ENCODE measurements at places on chromosomes 13 and 19.

DNA sequence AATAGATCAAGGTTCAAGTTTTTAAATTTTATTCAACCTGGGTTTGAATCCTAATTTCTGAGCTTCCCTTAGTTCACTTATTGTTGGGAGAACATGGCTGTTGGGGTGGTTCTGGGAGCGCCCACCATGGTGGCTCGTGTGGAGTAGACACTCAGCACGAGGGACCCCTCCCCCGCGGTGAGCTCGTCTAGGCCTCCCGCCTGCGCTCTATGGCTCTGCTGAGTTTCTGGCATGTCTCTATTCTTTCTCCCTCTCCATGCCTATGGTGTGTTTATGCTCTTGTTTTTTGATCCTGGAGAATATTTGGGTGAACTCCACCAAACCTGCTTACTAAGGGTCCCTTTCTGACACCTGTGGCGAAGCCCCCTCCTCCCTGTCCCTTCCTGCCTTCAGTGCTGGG, 1.6 kb upstream of the EPN1 start:
- DNase-seq = no peak

- no peak for DNase-seq
These were observed 10.2 kb upstream of the JSRP1 start for GRCh38 chr19:2266183-2266993.

DNA sequence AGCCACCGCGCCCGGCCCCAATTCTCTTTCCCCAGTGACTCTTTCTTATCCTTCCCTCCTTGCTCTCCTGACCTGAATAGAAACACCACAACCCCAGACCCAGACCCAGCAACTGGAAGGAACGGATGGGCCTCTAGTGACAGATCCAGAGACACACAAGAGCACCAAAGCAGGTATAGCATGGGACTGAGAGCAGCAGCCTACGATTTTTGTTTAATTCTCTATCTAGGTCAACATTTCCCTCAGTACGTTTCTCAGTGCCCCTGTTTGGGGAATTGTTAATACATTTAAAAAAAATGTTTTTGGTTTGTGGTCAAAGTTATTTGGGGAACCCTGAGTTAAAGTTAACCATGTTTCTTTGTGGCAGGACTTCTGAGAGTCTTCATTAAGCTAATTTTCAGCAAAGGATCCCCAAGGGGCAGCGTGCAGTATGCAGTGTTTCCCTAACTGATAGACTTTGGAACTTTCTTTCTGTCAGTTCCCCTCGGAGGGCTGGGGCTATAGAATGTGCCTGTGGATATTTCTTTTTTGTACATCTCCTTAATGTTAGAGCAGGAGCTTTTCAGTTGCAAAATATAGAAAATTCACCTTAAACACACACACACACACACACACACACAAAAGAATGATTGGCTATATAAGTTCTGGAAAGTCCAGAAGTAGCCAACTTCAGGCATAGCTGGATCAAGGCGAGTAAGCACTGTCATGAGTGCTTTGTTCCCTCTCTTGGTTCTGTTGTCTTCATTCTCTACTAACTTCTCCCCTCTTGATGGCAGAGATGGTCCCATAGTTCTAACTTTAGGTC, 6.3 kb downstream of the FXYD5 start:
- no peak for DNase-seq

DNA sequence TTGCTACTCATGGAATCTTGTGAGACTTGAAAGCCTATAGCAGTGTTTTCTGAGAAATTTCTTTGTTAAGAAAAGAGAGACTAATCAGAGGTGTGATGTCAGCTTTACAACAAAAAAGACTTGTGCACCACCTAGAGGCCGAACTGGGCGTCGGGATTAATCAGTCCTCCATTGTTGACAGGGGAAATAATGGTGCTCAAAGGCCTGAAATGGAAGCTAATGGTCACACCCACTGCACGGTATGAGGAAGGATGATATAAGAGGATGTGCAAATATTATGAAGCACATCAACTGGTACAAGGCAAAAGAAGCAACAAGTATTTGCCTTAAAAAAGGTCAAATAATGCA, 480.2 kb upstream of the MIR17HG start:
- DNase-seq = peak; percentile 66

DNA sequence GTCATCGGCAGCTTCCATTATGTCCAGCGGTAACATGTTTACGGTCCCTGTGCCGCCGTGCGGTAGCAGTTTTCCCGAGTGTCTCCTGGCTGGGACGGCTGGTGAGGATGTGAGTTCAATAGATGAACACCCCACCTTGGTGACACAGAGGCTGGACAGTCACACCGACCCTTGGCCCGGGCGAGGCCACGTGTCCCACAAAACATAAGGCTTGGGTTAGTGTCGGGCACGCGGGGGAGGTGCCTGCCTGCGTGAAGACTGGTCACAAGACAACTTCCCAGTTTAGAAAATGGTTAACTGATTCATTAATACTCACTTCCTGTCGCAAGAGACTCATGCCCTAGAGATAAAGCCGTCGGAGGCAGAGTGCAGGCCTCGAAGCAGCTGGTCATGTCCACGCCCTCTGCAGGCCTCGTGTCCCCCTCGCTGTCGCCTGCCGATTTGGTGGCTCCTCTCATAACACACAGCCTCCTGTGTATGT, 17.2 kb downstream of the RASA3 start:
- peak; percentile 72 for DNase-seq

GRCh38 chr19:3830621-3831589, 37.9 kb downstream of the ZFR2 start:
- DNase-seq = no peak

GRCh38 chr13:46951516-46951915, 54.7 kb upstream of the HTR2A start:
- no peak for DNase-seq

DNA sequence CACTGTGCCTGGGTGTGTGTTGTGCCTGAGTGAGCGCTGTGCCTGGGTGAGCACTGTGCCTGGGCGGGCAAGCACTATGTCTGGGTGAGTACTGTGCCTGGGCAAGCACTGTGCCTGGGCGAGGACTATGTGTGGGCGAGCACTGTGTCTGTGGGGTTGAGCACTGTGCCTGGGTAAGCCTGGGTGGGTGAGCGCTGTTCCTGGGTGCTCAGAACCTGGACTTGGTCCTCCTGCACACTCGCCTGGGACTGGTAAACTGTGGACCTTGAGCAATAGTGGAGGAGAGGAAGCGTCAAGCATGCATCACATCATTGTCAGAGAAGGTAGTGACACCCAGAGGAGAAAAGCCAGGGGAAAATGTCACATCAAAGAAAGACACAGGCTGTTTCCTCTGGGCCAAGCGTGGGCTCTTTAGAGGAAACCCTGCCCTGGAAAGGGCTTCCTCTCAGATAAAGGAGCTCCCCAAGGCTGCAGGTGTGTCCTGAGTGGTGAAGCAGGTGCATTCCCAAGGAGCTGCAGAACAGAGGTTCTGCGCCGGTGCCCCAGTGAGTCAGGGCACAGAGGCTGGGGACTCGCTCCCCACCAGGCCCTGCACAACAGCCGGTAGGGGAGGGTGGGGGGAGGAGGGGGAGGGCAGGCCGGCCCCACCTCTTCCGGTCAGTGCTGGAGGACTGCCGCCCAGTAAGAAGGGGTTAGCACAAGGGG, 141.2 kb downstream of the TEX29 start:
- DNase-seq = no peak

DNA sequence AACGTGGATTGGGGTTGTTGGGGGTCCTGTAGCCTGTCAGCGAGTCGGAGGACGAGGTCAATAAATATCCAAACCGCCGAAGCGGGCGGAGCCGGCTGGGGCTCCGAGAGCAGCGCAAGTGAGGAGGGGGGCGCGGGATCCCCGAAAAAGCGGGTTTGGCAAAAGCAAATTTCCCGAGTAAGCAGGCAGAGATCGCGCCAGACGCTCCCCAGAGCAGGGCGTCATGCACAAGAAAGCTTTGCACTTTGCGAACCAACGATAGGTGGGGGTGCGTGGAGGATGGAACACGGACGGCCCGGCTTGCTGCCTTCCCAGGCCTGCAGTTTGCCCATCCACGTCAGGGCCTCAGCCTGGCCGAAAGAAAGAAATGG, 754 bp upstream of the SIX5 start:
- DNase-seq = peak; percentile 83

- no peak for DNase-seq
These were observed 16.3 kb downstream of the ZNF714 start for GRCh38 chr19:21098291-21098690.

GRCh38 chr19:31784671-31785101, 435.4 kb upstream of the TSHZ3 start:
- DNase-seq = no peak

DNA sequence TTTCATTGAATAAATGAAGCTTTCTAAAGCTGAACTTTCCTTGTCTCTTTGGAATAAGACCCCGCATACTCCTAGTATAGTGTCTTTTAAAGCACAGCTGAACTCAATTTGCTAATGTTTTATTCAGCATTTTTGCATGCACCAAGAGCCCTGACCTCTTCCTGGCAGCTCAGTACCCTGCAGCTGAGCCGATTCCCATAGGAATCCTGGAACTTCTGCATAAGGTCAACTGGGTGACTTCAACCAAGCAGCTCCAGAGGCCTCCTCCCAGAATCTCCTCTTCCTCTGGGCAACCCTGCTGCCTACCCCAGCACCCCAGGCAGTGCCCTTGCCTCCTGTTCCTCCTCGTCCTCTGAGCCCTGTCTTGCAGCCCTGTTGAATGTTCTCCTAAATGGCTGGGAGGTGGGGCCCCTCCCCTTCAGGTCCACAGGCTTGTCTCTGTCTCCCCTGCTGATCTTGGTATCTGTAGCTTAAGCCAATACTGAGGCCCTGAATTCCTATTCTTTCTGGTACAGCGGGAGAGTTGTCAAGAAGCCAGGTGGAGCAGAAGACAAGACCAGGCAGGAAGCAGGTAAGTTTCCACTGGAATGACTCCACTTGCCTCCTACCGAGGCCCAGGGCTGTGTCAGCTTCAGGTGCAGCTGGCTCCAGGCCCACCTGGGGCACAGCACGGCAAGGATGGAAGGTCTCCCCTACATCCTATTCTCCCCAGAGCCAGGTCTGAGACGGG, 23.6 kb upstream of the CCDC124 start:
- DNase-seq = no peak

GRCh38 chr13:80469853-80470381, 129.0 kb upstream of the SPRY2 start:
- DNase-seq = peak; percentile 86

GRCh38 chr13:102830646-102831045, 15.2 kb upstream of the ERCC5 start:
- no peak for DNase-seq

GRCh38 chr19:36408101-36408500, 10.3 kb downstream of the ZFP82 start:
- no peak for DNase-seq

GRCh38 chr13:36736119-36736726, 62.4 kb downstream of the SERTM1 start:
- no peak for DNase-seq

DNA sequence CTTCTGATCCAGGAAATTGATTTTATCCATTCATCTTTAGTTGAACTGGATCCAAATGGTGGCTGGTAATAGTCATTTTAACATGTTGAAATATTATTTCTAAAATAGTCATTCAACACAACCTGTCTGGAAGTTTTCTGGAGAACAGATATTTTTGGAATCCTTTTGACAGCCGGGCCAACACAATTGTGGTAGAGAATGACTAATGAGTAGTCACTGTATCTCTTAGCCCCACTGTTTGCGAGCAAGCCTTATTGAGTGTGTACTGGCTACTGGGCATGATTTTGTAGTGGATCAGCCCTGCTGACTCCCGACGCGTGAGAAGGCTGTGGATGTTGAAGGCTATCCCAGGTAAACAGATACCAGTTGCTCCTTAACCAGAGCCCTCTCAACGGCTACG, 383.4 kb downstream of the ZNF536 start:
- DNase-seq = no peak

DNA sequence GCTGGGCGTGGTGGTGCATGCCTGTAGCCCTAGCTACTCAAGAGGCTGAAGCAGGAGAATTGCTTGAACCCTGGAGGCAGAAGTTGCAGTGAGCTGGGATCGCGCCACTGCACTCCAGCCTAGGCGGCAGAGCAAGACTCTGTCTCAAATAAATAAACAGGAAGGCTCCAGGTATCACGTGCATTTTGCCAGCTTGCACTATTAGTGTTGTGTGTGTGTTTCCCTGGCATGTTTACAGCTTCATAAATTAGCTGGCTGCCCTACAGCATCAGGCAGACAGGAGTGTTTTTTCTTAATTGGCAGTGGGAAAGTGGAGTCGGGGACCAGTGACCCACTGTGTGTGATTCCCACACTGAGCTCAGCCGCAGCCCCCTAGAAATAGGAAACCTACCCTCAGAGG, 32.6 kb downstream of the SHISA2 start:
- no peak for DNase-seq

DNA sequence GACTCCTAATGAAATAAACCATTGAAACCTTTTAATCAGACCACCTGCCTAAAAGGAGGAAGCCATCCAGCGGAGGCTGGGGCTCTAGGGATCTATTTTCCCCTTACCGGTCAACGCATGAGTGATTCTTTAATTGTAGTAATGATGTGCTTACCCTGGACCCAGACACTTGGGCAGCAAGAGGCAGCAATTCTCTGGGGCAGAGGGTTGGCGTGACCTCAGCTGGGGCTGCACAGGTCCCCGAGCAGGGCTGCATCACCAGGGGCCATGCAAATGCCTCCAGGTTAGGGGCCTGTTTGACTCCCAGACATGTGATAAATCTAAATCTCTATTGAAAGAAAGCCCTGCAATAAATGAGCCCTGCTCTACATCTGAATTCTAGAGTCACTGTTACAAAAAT, 194.2 kb upstream of the TSHZ3 start:
- no peak for DNase-seq

DNA sequence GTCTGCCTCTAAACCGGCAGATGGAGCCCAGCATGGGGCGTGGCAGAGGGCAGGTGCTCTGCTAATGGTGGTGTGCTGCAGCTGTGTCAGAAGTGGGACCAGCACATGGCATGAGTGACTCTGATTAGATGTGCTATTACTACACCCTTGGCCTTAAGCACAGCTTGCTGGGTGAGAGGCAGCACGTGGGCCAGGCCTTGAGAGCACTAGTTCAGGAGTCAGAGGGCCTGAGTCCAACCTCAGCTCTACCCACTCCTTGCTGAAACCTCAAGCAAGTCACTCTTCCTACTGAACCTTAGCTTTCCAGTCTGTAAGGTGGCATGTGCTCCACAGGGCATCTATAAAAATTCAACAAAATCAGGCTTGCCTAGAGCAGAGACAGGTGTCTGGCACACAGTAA, 22.7 kb downstream of the AKT2 start:
- no peak for DNase-seq

DNA sequence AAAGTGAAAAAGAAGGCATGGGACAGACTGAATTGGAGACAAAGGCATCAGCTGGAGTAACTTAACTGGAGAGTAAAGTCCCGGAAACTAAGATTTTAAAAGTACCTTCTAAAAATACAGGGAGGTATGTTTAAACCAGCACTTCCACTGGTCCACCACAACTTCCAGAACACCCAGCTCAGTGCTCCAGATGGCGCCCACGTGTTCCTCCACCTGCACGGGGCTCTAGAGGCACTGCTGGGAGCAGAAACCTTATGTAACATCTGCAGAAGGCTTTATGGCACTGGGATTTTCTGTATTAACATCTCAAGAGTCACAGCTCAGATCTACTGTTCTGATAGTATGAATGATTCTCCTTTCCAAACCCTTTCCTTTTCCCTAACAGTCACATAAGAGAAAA, 252.1 kb downstream of the DCLK1 start:
- no peak for DNase-seq

All from suprapubic skin (tissue), 4 donors.